ENCODE measurements at places on chromosomes 2 and 18.

DNA sequence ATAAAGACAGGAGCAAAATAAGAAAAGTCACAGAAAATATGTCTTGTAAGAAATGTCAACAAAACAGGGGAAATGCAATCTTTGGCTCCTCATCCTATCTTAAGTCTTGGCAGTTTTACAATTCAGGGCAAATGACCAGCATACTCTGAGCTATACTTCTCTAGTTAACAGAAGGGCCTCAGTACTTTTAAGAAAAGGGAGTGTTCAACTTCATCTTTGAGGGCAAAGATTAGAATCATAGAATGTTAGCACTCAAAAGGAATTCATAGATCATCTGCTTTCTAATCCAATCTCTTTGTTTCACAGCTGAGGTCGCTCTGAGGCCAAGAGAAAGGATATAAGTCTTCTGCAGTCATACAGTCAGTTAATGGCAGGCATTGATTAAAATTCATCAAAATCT lies 174.0 kb upstream of the NT5C1B start:
- DNase-seq = no peak
- H3K27ac ChIP-seq = no peak overlapping the region
- H3K4me1 ChIP-seq = no peaks in the 10 kb centered on the region

GRCh38 chr2:46984642-46985476 lies 69.3 kb upstream of the MCFD2 start:
- DNase-seq = peak; percentile 63
- H3K4me3 ChIP-seq = peak overlapping the region; percentile 66
- H3K27ac ChIP-seq = peak overlapping the region; percentile 97
- peaks cover 71% of the 10 kb centered on the region for H3K4me1 ChIP-seq

- H3K36me3 ChIP-seq = no peaks in the 10 kb centered on the region
- no peaks in the 10 kb centered on the region for H3K27me3 ChIP-seq
- DNase-seq = no peak
- H3K27ac ChIP-seq = no peak overlapping the region
- H3K4me3 ChIP-seq = no peak overlapping the region
- H3K4me1 ChIP-seq = no peaks in the 10 kb centered on the region
Measured at GRCh38 chr18:24913507-24914170, 438.3 kb downstream of the ZNF521 start.

DNA sequence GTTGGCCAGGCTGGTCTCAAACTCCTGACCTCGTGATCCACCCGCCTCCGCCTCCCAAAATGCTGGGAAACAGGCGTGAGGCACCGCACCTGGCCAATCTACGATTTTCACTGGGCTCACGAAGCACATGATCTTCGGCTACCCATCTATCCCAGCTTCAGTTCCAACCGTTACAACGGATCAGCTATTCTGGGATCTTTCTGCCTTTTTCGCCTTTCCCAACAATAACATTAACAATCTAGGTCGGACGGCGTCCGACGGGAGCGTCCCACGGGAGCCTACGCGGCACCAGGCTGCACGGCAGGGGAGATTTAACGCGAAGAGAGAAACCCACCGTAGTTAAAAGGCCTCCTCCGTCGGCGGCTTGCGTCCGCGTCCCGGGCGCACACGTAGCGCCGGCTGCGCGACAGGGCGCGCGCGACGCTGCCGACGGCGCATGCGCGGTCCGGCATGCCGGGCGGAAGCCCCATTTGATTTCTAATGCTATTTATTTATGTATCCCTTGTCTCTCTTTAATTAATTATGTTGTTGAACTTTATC lies at the start of gene MSL3B:
TSS of gene MSL3B (minus strand) at position 394 of the 540 bp plus-strand sequence.
- peaks cover 28% of the 10 kb centered on the region for H3K27me3 ChIP-seq
- peak; percentile 63 for DNase-seq
- H3K36me3 ChIP-seq = peaks cover 25% of the 10 kb centered on the region

DNA sequence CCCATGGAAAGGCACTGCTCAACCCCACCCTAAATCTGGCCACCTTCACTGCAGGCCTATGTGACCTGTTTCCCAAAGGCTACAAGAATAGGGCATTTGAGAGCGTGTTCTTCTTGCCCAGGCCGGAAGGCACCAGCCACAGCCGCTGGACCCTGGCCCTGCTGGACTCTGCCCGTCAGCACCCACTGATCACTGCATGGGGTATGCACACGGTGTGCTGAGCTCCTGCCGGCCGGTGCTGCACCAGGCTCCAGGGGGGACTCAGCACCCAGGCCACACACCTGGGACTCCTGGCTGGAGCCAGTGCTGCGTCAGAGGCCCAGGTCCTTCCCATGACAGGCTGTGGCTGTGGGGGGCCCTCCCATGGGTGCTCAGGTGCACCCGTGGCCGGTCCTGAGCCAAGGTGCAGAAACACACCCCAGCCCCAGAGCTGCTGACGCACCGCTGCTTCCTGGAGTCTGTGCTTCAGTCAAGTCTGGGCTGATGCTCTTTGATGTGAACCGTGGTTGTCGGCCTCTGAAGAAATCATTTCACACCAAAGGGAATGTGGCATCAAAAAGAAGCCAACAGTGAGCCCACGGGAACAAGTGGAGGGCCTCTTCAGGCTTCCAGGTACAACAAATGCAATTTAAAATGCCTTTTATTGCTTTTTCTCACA lies 6.5 kb downstream of the KCNG2 start:
- H3K4me1 ChIP-seq = peaks cover 14% of the 10 kb centered on the region
- peaks cover 2% of the 10 kb centered on the region for H3K36me3 ChIP-seq
- no peak overlapping the region for H3K27ac ChIP-seq
- no peak overlapping the region for H3K4me3 ChIP-seq
- H3K27me3 ChIP-seq = peaks cover 12% of the 10 kb centered on the region

GRCh38 chr2:54422072-54422581 lies 34.0 kb upstream of the SPTBN1 start:
- no peaks in the 10 kb centered on the region for H3K27me3 ChIP-seq
- H3K36me3 ChIP-seq = peaks cover 7% of the 10 kb centered on the region
- H3K4me3 ChIP-seq = peak overlapping the region; percentile 62

- no peaks in the 10 kb centered on the region for H3K4me1 ChIP-seq
- H3K27me3 ChIP-seq = peaks cover 7% of the 10 kb centered on the region
- no peak overlapping the region for H3K4me3 ChIP-seq
- H3K27ac ChIP-seq = no peak overlapping the region
Measured at GRCh38 chr2:105625632-105626031, 119.1 kb upstream of the NCK2 start.

DNA sequence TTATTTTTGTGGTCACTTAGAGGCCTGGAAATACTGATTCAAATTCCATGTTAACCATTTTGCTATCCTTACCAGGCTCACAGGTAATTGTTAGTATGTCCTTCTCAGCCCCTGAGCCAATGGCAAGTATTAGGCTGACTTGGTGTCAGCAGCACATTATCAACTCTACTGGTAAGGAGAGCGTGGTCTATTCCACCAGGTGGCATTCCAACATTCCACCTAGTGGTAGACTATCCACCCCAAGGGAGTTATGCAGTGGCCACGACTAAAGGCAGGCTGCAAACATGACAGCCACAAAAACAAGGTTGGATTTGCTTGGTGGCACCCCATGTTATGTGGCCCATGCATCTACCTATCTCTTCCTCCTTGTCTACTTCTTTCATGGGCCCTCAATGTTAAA lies 31.8 kb upstream of the GCC2 start:
- H3K36me3 ChIP-seq = no peaks in the 10 kb centered on the region
- no peak overlapping the region for H3K4me3 ChIP-seq
- H3K4me1 ChIP-seq = no peaks in the 10 kb centered on the region
- no peaks in the 10 kb centered on the region for H3K27me3 ChIP-seq
- no peak for DNase-seq

DNA sequence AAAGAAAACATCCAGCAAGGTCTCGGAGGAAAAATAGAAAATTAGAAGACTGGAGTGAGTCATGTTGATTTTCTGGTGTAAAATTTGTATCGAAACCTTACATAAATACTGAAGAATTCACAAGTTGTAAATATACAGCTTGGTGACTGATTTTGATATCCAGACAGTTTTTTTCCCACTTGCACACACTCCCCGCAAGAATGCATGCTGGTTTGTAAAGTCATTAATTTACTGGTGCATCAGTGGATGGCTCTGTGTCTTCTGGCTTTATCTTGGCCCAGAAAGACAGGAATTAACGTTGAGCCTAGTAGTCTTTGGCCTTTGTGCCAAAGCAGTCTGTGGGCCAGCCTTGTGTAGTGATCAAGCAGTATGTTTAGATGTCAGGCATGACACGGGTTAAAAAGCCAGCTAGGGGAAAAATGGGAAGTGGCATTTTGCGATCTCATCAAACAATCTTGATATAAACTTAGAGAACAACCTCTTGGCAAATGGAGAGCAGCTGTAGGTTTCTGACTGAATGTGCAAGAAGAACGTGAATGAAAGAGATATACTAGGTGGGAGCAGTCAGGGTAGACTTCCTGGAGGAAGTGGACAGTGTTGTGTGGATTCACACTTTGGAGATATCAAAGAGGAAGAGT lies 22.7 kb upstream of the CASP8 start:
- H3K27me3 ChIP-seq = no peaks in the 10 kb centered on the region
- H3K4me3 ChIP-seq = no peak overlapping the region
- H3K27ac ChIP-seq = peak overlapping the region; percentile 63
- peaks cover 51% of the 10 kb centered on the region for H3K4me1 ChIP-seq

DNA sequence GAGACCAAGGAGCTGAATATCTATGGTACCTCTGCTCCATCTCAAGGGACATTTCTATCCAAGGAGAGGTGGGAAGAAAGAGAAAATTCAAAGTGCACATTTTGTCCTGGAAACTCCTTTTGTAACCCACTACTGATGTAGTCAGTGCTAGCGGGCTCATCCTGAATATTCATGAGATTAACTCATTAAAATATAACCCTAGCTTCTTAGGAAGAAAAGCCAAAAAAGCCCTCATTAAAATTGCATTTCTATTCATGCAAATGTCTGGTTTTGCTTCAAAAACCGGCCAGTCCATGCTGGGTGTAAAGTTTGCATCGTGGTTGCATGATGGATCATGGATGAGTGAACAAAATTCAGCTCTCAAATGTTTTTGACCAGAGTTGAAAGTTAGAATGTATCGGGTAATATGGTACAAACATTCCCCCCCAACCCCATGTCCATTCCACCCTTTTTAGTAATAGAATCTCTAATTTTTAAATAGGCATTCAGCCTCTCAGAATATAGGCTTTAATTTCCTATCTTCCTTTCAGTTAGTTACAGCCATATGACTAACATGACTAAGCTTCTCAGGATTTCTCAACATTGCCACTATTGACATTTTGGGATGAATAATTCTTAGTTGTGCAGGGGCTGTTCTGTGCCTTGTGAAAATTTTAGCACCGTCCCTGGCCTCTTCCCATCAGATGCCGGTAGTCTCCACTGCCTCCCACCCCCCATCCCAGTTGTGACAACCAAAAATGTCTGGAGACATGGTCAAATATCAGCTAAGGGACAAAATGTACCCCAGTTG lies 104.2 kb upstream of the RND3 start:
- no peak overlapping the region for H3K27ac ChIP-seq
- DNase-seq = no peak
- no peaks in the 10 kb centered on the region for H3K36me3 ChIP-seq
- no peak overlapping the region for H3K4me3 ChIP-seq
- H3K27me3 ChIP-seq = no peaks in the 10 kb centered on the region
- no peaks in the 10 kb centered on the region for H3K4me1 ChIP-seq

DNA sequence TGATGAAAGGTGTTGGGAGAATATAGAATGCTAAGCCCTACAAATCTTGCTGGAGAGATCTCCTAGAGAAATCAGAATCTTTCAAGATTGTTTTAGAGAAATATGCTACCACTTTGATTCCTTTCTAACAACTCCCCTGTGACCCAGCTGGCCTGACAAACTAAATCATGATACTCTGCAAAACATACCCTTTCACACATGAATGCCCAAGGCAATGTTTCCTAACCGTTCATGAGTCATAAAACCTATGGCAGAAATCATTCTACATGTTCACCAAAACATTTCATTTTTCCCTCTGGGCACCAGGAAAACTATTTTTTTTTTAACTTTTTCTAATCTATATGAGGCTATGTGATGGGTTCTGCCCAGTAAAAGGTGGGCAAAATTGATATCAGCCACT lies 77.8 kb upstream of the SETBP1 start:
- no peaks in the 10 kb centered on the region for H3K36me3 ChIP-seq
- H3K4me1 ChIP-seq = peaks cover 2% of the 10 kb centered on the region
- DNase-seq = no peak
- H3K4me3 ChIP-seq = no peak overlapping the region
- peaks cover 5% of the 10 kb centered on the region for H3K27me3 ChIP-seq

DNA sequence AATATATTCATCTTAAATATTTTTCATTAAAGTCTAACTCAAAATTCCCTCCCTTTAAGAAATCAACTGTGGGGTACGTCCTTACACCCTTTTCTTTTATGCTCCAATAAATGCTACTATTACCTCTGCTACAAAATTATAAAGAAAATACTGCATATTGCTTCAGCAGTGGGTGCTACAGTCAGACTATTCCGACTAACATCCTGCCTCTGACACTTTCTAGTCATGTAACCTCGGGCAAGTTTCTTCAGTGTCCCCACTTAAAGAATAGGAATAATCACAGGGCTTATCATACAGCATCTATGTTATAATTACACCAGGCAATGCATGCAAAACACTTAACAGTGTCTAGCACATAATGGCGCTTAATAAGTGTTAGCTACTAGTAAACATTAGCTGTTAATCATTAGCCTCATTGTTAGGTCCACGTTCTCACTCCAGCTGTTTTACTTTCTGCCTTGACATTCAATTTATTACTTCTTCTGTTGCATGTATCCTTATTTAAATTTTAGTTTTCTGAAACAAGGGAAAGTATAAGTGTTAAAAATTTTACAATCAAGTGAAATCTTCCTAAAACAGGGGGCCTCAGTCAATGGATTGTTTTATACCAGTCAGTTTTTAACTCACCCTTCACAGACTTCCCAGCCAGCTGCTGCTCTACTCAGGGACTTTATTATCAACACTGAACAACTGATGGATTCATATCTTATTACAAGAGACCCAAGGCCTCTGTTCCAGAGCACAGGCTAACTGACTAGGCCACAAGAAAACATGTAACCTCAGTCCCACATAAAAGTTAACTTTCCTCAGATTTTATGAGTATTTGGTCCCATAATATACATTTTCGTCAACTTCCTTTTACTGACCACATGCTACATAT lies 54.0 kb downstream of the CLASP1 start:
- peaks cover 2% of the 10 kb centered on the region for H3K36me3 ChIP-seq
- H3K4me1 ChIP-seq = peaks cover 45% of the 10 kb centered on the region
- DNase-seq = no peak
- peak overlapping the region; percentile 72 for H3K4me3 ChIP-seq
- no peaks in the 10 kb centered on the region for H3K27me3 ChIP-seq

DNA sequence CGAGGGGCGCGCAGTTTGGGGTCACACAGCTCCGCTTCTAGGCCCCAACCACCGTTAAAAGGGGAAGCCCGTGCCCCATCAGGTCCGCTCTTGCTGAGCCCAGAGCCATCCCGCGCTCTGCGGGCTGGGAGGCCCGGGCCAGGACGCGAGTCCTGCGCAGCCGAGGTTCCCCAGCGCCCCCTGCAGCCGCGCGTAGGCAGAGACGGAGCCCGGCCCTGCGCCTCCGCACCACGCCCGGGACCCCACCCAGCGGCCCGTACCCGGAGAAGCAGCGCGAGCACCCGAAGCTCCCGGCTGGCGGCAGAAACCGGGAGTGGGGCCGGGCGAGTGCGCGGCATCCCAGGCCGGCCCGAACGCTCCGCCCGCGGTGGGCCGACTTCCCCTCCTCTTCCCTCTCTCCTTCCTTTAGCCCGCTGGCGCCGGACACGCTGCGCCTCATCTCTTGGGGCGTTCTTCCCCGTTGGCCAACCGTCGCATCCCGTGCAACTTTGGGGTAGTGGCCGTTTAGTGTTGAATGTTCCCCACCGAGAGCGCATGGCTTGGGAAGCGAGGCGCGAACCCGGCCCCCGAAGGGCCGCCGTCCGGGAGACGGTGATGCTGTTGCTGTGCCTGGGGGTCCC lies at the start of gene ITGA4:
TSS of gene ITGA4 (plus strand) at position 266 of the 620 bp plus-strand sequence. CDS start at position 535, 269 bp downstream.
- no peaks in the 10 kb centered on the region for H3K27me3 ChIP-seq
- H3K36me3 ChIP-seq = peaks cover 6% of the 10 kb centered on the region
- peaks cover 56% of the 10 kb centered on the region for H3K4me1 ChIP-seq
- peak within 1 kb of the TSS; percentile 94 for H3K4me3 ChIP-seq
- peak; percentile 89 for DNase-seq

- DNase-seq = no peak
- no peak overlapping the region for H3K4me3 ChIP-seq
- H3K36me3 ChIP-seq = no peaks in the 10 kb centered on the region
- no peaks in the 10 kb centered on the region for H3K27me3 ChIP-seq
Measured at GRCh38 chr2:17272652-17273525, 245.4 kb downstream of the RAD51AP2 start.
